ENCODE measurements at places on chromosomes 5 and 9. TPM values are rescaled to one million over a fixed set of nuclear protein-coding genes. Genes with fewer than 3 reads are reported as not detected.

GRCh38 chr5:72183101-72183520, 75.8 kb downstream of the MAP1B start:
- H3K4me1 ChIP-seq = no peaks in the 10 kb centered on the region
- no peak overlapping the region for H3K4me3 ChIP-seq
- DNase-seq = no peak
- no peaks in the 10 kb centered on the region for H3K36me3 ChIP-seq
- H3K27ac ChIP-seq = no peak overlapping the region
- H3K27me3 ChIP-seq = peaks cover 17% of the 10 kb centered on the region

DNA sequence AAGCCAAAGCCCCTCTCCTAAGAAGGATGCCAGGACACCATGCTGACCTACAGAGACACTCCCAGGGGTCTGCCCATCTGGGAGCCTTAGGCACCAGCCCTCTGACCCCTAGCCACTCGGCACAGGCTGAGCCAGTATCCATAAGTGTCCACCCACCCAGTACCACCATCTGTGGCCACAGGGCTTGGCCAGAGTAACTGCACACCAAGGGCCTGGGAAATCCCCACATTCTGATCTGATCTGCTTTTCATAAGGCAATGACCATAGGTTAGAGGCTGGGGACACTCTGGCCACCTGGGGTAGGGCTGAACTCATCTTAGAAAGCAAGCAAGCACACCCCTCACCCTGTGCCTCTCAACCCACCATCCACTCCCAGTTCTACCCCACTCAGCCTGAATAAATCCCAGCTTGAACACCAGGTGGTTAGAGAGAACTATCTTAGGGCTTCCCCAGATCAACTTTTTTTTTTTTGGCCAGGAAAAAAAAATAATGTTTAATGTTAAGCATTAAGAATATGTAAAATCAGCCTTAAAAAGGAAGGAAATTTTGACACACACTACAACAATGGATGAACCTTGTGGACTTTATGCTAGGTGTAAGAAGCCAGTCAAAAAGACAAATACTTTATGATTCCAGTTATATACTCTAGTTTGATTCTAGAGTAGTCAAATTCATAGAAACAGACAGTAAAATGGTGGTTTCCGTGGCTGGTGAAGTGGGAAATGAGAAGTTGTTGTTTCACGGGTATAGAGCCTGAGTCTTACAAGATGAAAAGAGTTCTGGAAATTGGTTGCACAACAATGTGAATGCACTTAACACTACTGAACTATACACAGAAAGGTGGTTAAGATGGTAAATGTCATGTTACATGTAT, 6.2 kb downstream of the GNPDA1 start:
- no peaks in the 10 kb centered on the region for H3K27me3 ChIP-seq
- H3K27ac ChIP-seq = peak overlapping the region; percentile 30
- peaks cover 8% of the 10 kb centered on the region for H3K4me1 ChIP-seq
- H3K36me3 ChIP-seq = peaks cover 37% of the 10 kb centered on the region

DNA sequence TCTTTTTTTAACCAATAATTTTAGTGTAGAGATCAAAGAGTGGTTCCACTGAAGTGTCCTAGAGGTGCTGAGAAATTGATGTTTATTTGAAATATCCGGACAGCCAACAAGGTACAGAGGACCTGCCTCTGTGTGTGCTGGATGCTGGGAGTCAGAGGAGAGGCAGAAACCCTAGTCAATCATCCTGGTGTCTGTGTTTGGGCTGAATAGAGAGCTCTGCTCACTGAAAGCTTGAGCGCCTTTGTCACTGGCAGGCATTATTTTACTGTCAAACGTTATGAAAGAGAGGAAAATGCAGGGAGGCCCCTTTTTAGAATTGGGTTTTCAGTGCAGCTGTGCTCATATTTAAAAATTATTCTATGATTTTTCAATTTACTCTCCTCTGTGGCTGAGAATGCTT, 480.3 kb upstream of the TYRP1 start:
- H3K4me1 ChIP-seq = no peaks in the 10 kb centered on the region
- no peak overlapping the region for H3K27ac ChIP-seq
- DNase-seq = no peak
- H3K27me3 ChIP-seq = no peaks in the 10 kb centered on the region

The SUSD1 gene
- 12.9 TPM for total RNA-seq

The IL5 gene
- total RNA-seq = not detected

The OGN gene
- not detected for total RNA-seq
